ENCODE measurements at places on chromosomes 7 and 10.

- no peak for DNase-seq
These were observed 5.4 kb upstream of the SUV39H2 start for GRCh38 chr10:14873090-14873760.

- no peak for DNase-seq
These were observed 13.6 kb downstream of the MRPS33 start for GRCh38 chr7:141001122-141001521.

DNA sequence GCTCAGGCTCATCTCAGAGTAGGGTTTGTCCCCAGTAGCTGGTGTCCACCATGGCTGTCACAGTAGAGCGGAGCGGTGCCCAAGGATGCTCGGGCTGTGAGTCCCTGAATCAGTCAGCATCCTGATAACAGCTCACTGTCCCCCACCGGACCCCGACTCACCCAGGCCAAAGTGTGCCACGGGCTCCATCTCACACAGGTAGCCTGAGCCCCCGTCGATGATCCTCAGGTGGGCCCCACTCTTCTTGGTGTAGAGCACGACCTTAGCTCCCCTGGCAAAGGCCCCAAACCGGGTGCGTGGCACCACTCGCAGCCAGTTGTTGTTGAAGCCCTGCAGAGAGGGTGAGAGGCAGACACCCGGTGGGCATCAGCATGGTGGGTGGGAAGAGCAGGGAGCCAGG lies 45.4 kb downstream of the GOLGA7B start:
- DNase-seq, result no peak

- DNase-seq, result no peak
These were observed 17.3 kb downstream of the NFE2L3 start for GRCh38 chr7:26169271-26169670.

DNA sequence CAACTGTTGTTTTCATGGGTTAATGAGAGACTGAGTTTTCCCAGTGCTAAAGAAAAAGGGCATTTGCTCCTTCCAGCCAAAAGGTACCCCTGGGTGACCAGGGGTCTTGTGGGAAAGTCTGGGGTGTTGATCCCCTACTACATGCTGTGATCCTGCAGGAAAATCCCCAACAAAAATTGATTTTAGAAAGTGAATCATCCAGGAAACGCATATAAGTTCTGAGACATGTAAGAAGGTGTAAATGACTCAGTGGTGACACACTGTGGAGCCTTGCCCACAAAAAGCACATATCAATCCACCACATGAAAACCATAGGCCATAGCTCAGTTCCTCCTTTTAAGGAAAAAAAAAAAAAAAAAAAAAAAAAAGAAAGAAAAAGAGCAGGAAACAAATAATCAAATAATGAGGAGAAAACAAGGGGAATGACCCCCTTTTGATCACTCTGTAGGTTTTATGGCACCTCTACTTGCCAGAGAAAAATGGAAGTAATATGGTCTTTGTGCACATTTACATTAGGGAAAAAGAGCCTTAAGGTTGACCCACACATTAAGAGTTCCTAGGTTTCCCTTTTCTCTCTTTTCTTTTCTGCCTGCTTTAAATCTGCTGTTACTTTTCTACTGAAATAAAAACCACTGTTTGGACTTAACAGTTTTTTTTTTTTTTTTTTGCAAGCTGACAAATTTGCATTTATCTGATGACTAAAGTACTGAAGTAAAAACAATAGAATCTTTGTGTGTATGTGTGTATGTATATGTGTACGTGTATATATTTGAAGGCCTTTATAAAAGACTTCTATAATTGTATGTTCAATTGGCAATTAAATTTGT lies 386.0 kb downstream of the KIF20B start:
- no peak for DNase-seq

- DNase-seq, result no peak
These were observed 23.3 kb upstream of the EMX2 start for GRCh38 chr10:117519286-117519685.

DNA sequence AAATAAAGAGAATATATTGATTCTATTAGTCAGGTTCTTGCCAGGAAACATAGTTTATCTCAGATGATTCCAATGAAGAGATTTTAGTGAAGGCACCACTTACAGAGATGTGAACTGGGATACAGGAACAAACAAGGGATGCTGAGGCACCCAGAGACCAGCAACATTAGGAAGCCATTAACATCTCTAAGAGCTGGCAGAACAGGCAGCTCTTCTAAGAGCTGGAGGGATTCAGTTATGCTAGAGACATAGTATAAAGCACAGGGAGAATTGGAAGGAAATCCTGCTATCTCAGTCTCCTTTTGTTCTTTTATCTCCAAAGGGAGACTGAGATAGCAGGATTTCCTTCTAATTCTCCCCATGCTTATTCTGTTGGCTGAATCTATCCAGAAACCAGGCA lies 22.0 kb downstream of the OR6B1 start:
- no peak for DNase-seq
